ENCODE measurements at places on chromosomes 5 and 9.

- peak; percentile 90 for DNase-seq
Measured at GRCh38 chr5:178490935-178491652, 99.1 kb downstream of the COL23A1 start.

DNA sequence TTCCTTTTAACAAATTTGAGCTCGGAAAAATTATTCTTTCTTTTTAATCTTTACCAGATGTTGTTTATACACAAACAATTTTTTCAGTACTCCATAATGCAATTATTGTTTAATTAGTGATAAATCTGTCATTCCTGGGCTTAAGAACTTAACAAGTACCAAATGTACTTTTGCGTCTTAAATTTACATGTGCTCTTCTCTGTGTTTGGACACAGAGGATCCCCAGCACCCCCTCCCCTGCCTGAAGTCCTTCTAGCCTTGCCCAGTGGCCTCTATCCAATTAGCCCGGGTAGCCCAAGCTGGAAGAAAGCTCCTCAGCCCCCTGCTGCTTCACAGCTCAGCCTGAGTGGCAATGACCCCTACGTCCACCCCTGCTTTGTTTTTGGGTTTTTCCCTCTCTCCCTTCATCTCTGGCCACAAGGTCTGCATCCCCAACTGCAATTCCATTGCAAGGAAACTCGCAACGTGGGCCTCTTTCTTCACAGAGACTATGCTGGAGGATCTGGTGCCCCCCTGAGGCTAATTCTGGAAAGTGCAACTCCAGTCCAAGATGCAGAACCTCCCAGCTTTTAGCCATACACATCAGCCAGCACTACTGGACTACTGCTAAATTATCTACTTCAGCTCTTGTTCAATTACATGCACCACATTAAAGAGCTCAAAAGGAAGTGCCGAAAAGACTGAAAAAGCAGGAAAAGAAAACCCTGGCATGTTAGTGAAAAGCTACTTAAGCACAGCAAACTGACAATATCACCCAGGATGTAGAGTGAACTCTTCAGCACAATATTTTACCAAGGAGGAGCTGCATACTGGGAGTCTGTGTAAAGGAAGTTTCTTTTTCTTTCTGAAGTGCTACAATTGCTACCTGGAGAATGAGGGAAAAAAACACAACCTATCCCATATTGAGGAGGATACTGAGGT is 186.2 kb downstream of the FANCC start:
- DNase-seq, result peak; percentile 68

- no peak for DNase-seq
Measured at GRCh38 chr5:849651-850301, 1.0 kb downstream of the ZDHHC11 start.

- DNase-seq, result no peak
Measured at GRCh38 chr9:7960320-7961050, 160.9 kb upstream of the DMAC1 start.

- no peak for DNase-seq
Measured at GRCh38 chr5:96124589-96124988, 162.9 kb upstream of the ELL2 start.

DNA sequence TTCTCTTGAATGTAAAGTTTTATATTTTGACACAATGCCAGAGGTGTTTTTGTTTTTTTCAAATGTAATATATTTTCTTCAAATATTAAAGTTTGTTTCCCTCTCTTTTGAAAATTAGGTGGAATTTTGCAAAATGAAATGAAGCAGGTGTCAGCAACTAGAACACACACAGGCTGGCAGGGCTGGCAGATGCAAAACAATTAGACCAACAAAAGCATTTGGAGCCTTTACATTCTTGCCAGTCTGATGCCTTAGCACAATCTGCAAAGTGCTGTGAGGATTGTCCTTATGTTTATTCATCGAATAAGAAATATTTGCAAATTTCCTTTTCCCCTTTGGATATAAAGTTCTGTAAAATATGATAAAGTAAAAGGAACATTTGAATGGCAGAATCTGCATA is 1063.9 kb downstream of the CDH9 start:
- DNase-seq, result no peak

Measured in inflammatory macrophage (primary cell).